Spinal cord (tissue), 10 donors: ENCODE measurements at places on chromosomes 12 and 14.

GRCh38 chr14:90562652-90563051 is 165.8 kb downstream of the CALM1 start:
- DNase-seq: no peak

- DNase-seq: peak; percentile 7
These were observed 9.6 kb upstream of the TMEM30B start for GRCh38 chr14:61290701-61291100.

GRCh38 chr14:42004321-42004720 is 397.6 kb downstream of the LRFN5 start:
- no peak for DNase-seq

GRCh38 chr12:75868501-75868900 is 163.1 kb downstream of the PHLDA1 start:
- DNase-seq: no peak

- DNase-seq: no peak
These were observed 63.9 kb upstream of the GALNT9 start for GRCh38 chr12:132393245-132393795.
